Suprapubic skin (tissue), 4 donors: ENCODE measurements at places on chromosomes 5 and 9. TPM values are rescaled to one million over a fixed set of nuclear protein-coding genes. Genes with fewer than 3 reads are reported as not detected.

DNA sequence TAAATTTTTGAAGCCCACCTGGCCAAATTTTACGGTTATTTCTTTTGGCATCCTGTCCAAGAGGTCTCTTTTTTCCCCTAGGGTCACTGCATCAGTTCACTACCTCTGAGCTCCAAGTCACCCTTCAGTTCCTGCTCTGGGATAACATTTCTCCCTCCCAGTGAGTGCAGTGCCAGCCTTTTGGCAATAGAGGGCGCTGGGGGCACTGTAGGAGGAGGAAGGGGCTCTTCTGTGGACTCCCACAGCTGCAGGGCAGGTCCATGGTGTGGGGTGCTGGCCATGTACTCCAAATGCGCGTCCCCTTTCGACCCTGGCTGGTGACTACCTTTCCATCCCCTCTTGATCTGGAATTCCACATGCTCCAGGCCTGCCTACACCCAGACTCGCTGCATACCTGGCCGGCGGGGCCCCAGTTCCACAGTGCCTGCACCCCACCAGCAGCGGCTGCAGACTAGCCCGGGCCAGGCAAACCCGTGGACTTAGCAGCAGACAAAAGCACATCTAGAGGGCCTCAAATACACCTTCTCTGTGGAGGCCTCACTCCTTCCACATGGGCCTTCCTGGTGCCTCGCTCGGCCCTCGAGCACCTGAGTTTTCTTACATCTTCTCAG is 20.3 kb upstream of the NINJ1 start:
- no peaks in the 10 kb centered on the region for H3K36me3 ChIP-seq
- no peaks in the 10 kb centered on the region for H3K4me1 ChIP-seq
- H3K27ac ChIP-seq = no peak overlapping the region
- H3K4me3 ChIP-seq = no peak overlapping the region
- DNase-seq = no peak
- no peaks in the 10 kb centered on the region for H3K27me3 ChIP-seq

Gene IFNA13
- not detected for total RNA-seq

DNA sequence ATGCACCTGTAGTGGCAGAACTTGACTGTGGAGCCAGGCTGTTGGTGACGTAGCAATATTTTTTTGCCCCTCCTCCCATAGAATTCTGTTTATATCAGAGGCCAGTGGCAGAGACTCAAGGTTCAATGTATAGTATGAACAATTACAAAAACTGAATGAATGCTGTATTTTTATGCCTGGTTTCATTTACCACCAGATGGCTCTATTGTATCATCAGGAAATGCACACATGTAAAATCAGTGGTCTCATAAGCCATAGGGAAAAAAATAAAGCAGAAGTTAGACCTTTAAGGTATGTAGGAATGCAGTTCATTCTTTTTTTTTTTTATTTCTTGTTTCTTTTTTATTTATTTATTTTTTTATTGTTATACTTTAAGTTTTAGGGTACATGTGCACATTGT is 43.6 kb downstream of the CCDC192 start:
- H3K4me1 ChIP-seq = no peaks in the 10 kb centered on the region

Gene PDZD2
- total RNA-seq = 131 TPM

DNA sequence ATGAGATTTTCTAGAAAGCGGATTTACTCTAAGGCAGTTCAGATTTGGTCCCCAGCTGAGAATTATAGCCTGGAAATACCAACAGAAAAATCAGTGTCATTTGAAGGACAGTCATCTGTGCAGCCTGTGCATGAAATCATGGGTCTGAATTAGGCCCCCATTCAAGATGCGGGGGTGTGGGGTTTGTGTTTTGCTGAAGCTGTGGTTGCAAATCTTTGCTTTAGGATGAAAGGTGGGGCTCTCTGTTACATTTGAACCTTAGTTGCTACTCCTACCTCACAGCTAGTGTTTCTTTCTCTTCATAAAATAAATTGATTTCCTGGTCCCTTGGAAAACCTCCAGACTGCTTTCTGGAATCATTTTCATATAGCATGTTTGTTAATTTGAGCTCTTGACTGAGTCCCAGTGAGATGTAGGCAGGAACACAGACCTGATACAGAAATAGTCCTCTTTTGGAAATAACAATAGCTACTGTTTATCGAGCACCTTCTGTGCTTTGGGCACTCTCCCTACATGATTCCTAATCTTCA is 4.8 kb upstream of the ABL1 start:
- H3K27ac ChIP-seq = no peak overlapping the region
- H3K4me1 ChIP-seq = peaks cover 27% of the 10 kb centered on the region
- no peak for DNase-seq

Gene SLC6A19
- total RNA-seq = not detected

GRCh38 chr5:151234476-151235238 is 10.8 kb upstream of the CCDC69 start:
- DNase-seq = peak; percentile 86
- H3K27ac ChIP-seq = no peak overlapping the region
- peaks cover 6% of the 10 kb centered on the region for H3K27me3 ChIP-seq
- H3K36me3 ChIP-seq = no peaks in the 10 kb centered on the region

DNA sequence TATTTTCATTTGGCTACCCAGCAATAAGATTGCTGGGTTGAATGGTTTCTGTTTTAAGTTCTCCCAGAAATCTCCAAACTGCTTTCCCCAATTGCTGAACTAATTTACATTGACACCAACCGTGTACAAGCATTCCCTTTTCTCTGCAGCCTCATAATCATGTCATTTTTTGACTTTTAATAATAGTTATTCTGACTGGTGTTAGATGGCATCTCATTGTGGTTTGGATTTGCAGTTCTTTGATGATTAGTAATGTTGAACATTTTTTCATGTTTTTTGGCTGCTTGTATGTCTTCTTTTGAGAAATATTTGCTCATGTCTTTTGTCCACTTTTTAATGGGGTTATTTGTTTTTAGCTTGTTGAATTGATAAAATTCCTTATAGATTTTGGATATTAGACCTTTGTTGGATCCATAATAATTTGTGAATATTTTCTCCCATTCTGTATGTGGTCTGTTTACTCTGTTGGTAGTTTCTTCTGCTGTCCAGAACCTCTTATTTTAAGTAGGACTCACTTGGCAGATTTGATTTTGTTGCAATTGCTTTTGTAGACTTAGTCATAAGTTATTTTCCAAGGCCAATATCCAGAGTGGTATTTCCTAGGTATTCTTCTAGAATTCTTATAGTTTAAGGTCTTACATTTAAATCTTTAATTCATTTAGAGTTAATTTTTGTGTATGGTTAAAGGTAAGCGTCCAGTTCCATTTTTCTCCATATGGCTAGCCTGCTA is 793.7 kb downstream of the BRINP1 start:
- no peak overlapping the region for H3K27ac ChIP-seq
- H3K36me3 ChIP-seq = no peaks in the 10 kb centered on the region
- no peaks in the 10 kb centered on the region for H3K27me3 ChIP-seq

Gene DOCK8
- total RNA-seq = 13.3 TPM

DNA sequence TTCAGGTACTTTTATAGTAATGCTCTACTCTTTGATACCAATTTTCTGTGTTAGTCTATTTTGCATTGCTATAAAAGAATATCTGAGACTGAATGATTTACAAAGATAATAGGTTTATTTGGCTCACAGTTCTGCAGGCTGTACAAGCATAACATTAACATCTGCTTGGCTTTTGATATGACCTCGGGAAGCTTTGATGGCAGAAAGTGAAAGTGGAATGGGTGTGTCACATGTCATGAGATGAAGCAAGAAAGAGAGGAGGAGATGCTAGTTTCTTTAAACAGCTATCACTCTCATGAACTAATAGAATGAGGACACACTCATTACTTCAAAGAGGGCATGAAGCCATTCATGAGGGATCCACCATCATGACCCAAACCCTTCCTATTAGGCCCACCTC is 270.9 kb upstream of the IL12B start:
- DNase-seq = no peak
- no peak overlapping the region for H3K4me3 ChIP-seq
- H3K27ac ChIP-seq = no peak overlapping the region

GRCh38 chr9:37968228-37968701 is 64.3 kb upstream of the SLC25A51 start:
- peaks cover 1% of the 10 kb centered on the region for H3K36me3 ChIP-seq
- DNase-seq = no peak
- H3K27ac ChIP-seq = no peak overlapping the region
- no peak overlapping the region for H3K4me3 ChIP-seq
- H3K4me1 ChIP-seq = peaks cover 57% of the 10 kb centered on the region

Gene CDX1
- not detected for total RNA-seq

Gene SPATA31A3
- total RNA-seq = not detected

- H3K4me3 ChIP-seq = peak overlapping the region; percentile 72
Measured at GRCh38 chr9:121073038-121073437, 1.7 kb upstream of the CNTRL start.

- no peak overlapping the region for H3K27ac ChIP-seq
- no peaks in the 10 kb centered on the region for H3K4me1 ChIP-seq
- no peak for DNase-seq
Measured at GRCh38 chr5:65833780-65834179, 92.6 kb upstream of the ERBIN start.

DNA sequence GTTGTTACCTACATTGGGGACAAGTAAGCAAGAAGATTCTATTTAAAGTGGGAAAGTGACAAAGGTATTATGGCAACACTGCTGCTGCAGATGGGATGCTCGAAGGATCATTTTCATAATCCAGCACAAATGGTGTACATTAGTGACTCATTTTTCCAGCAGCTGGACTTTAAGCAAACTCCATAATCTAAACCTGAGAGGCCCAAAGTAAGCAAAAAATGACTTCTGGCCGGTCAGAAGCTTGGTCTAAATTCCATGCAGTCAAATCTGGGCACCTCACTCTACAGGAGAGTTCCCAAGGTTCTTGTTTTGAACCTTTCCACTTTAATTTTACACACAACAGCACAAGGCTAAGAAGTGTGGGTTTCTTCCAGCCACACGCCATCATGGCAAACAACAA is 43.6 kb upstream of the TRAF1 start:
- H3K27me3 ChIP-seq = no peaks in the 10 kb centered on the region
- H3K4me1 ChIP-seq = peaks cover 8% of the 10 kb centered on the region
- H3K4me3 ChIP-seq = no peak overlapping the region
- H3K27ac ChIP-seq = no peak overlapping the region
- no peaks in the 10 kb centered on the region for H3K36me3 ChIP-seq

DNA sequence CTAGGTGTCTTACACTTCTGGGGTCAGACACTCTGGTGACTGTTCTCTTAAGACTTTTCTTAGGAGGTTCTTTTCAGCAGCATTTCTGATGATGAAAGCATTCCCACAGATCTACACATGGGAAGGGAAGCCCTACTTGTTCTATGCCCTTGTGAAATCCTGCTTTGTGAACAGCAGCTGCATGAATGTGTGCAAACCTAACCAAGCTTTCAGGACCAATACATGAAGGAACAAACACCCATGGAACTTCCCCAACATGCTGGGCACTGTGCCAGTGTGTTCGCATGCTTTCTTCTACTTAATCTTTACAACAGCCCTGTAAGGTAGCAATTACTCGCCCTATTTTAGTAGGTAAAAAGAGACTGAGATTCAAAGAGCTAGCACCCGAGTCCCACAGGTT is 439.9 kb upstream of the KLF4 start:
- H3K27me3 ChIP-seq = no peaks in the 10 kb centered on the region
- no peaks in the 10 kb centered on the region for H3K36me3 ChIP-seq
- H3K4me3 ChIP-seq = no peak overlapping the region
- H3K27ac ChIP-seq = peak overlapping the region; percentile 40

DNA sequence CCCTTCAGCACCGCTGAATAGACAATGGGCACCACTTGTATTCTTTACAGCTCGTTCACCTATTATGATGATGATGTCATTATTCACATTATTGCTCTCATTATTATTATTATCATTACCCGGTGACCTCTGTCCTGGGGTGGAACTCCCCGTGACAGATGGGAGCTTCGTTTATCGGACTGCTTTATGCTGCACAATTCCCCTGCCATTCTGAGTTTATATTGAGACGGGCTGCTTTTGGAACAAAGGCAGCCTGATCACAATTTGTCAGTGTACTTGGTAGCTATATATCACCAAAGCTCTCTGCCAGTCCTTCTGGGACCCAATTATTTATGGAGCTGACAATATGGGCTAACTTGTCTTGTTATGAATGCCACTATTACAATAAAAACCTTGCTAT is 1145.6 kb upstream of the WWC1 start:
- H3K4me3 ChIP-seq = no peak overlapping the region
- no peaks in the 10 kb centered on the region for H3K27me3 ChIP-seq
- no peaks in the 10 kb centered on the region for H3K36me3 ChIP-seq
- no peak overlapping the region for H3K27ac ChIP-seq
- no peaks in the 10 kb centered on the region for H3K4me1 ChIP-seq

GRCh38 chr9:111970827-111971226 is 74.2 kb downstream of the UGCG start:
- H3K27ac ChIP-seq = no peak overlapping the region
- DNase-seq = no peak
- H3K4me1 ChIP-seq = peaks cover 8% of the 10 kb centered on the region

DNA sequence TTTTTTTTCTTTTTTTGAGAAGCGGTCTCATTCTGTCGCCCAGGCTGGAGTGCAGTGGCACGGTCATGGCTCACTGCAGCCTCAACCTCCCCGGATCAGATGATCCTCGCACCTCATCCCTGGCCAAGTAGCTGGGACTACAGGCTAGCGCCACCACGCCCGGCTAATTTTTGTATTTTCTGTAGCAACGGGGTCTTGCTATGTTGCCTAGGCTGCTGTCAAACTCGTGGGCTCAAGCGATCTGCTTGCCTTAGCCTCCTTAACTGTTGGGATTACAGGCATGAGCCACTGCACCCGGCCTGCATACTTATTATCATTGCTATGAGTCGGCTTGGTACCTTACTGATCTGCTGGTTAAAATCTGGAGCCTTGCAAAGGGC is 790 bp upstream of the IARS1 start:
- peak overlapping the region; percentile 85 for H3K27ac ChIP-seq
- DNase-seq = no peak
- H3K27me3 ChIP-seq = no peaks in the 10 kb centered on the region
- peak overlapping the region; percentile 81 for H3K4me3 ChIP-seq
- H3K36me3 ChIP-seq = peaks cover 27% of the 10 kb centered on the region

GRCh38 chr5:122471031-122471751 is 159.2 kb downstream of the SNCAIP start:
- H3K36me3 ChIP-seq = no peaks in the 10 kb centered on the region
- no peak overlapping the region for H3K4me3 ChIP-seq
- H3K4me1 ChIP-seq = peaks cover 6% of the 10 kb centered on the region
- H3K27ac ChIP-seq = no peak overlapping the region

GRCh38 chr5:83726912-83727311 is 6.3 kb upstream of the HAPLN1 start:
- no peak for DNase-seq
- H3K36me3 ChIP-seq = no peaks in the 10 kb centered on the region
- peaks cover 7% of the 10 kb centered on the region for H3K27me3 ChIP-seq
- H3K27ac ChIP-seq = no peak overlapping the region
- no peak overlapping the region for H3K4me3 ChIP-seq

GRCh38 chr5:14713476-14714390 is 49.2 kb downstream of the OTULIN start:
- no peak overlapping the region for H3K27ac ChIP-seq
- no peaks in the 10 kb centered on the region for H3K4me1 ChIP-seq
- no peaks in the 10 kb centered on the region for H3K27me3 ChIP-seq
- no peak for DNase-seq
- H3K4me3 ChIP-seq = no peak overlapping the region

Gene ZNF79
- total RNA-seq = 10.7 TPM

- H3K4me1 ChIP-seq = no peaks in the 10 kb centered on the region
- peak; percentile 33 for DNase-seq
- H3K4me3 ChIP-seq = no peak overlapping the region
- no peaks in the 10 kb centered on the region for H3K27me3 ChIP-seq
- H3K27ac ChIP-seq = no peak overlapping the region
Measured at GRCh38 chr5:172630986-172631385, 10.1 kb upstream of the NEURL1B start.

- H3K4me3 ChIP-seq = no peak overlapping the region
- DNase-seq = no peak
- H3K36me3 ChIP-seq = peaks cover 86% of the 10 kb centered on the region
- H3K27me3 ChIP-seq = no peaks in the 10 kb centered on the region
- H3K27ac ChIP-seq = peak overlapping the region; percentile 10
Measured at GRCh38 chr9:127505396-127506116, 54.2 kb downstream of the LRSAM1 start.
